ENCODE measurements at places on chromosomes 4 and X. TPM values are rescaled to one million over a fixed set of nuclear protein-coding genes. Genes with fewer than 3 reads are reported as not detected.

DNA sequence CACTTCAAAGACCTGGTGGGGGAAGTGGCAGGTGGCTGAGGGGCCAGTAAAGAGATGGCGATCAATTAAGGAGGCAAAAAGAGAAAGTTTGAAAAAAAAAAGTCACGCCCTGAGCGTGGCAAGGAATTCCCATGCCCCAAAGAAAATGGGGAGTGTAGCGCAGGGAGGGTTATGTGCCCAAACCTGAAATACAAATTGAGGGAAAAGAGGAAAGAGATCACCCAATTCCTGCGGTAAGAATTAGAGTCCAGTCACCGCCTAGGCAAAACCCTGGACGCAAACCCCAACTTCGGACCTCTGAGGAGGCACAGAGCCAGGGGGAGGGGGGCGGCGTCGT lies 595 bp downstream of the ENOX2 start:
- no peak for DNase-seq

DNA sequence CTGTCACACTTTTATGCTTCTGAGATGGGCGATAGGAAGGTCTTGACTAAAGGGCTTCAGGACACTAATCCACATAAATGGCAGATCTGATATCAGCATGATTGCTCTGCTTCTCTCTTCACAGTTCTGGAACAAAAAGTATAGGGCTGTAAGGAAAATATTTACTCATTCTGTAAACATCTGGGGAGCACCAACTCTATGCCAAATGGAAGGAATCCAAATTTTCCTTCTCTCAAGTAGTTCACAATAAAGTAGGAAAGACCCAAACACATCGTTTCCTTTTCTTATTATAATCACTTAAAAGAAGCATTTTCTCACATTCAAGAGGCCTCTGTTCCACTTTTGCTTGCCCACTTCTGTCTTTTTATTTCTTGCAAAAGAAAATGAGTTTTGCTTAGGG lies 45.9 kb upstream of the F9 start:
- no peak for DNase-seq

GRCh38 chrX:103797691-103798090 lies 21.1 kb downstream of the PLP1 start:
- DNase-seq, result no peak

DNA sequence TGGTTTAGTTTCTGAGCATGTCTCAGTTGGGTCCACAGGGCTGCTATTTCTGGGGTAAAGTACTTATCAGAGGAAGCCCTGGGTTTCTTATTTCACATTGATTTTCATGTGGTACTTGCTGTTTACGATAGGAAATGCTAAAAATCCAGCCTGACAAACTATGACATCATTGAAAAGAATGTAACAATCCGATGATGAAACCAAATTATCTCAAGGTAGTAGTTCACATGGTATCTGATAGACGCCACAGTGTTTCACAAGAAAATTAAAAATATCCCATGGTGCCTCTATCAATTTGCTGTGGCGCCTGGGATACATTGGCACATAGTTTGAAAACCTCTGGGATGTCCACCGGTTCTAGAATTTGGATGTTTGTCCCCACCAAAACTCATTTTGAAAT lies 418.9 kb upstream of the RPS6KA3 start:
- no peak for DNase-seq

DNA sequence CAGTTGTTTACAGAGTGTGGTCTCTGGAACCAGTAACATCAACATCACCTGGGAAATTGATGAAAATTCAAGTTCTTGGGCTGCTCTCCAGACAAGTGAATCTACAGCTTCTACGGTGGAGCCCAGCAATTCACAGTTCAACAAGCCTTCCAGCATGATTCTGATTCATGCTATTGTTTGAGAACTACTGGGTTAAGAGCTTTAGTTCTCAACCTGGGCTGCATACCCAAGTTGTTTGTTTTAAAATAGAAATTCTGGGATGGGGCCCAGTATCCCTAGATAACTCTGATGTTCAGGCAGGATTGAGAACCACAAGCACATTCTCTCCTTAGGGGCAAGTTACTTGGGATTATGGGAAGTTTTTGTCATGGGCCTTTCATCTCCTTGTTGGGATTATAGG lies 37.9 kb upstream of the PGK1 start:
- DNase-seq, result no peak

DNA sequence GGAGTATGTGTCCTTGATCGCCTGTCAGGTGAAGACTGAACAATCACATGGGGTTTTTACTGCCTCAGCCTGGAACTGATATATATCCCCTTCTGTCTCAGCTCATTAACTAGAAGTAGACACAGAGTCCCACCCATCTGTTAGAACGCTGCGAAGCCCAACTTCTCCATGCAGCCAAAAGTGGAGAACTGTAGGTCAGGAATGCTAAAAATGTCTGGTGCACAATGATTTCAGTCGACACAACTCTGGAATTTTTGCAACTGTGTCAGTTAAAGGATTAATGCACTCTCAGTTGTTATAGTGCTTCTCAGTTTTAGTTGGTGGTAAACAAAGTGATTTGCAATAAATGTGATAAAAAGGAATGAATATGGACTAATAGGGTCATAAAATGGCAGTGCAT lies 287.2 kb downstream of the INPP4B start:
- no peak for DNase-seq

Gene SMIM10L2A
- total RNA-seq, result 0.21 TPM

DNA sequence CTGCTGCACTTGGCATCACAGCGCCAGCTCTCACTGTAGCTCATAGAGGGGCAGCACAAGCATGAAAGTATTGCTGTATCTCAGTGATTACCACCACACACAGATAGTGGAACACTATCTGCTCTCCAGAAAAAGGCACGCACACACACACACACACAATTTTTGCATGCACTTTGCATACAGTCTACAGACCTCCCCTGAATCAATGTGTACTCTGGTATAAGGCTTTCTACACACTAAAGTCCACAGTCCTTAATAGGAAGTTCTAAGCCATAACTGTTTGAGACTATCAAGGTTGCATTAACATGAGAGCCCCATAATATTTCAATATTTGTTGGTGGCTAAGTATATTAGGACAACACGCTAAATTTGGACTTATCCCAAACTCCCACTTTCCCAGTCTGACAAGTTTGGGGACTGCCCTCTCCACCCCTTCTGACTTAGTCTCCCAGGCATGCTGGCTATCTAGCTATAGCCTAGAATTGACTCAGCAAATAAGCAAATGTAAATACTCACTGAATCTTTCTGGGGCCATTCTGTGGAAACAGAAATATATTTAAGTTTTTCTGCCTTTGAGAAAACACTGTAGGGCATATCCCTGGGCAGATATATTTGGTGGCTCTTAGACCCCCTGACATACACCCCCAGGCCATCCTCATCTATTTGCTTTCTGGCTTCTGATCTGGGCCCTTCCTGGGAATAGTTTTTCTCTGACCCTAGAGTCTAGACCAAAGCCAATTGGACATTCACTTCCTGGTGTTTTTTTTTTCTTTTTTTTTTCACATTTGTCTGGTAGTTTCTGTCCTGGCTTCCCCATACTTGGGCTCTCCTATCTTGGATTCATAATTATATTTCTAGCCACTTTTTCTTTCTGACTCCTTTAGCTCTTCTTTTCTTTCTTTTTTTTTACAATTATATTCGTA lies 36.4 kb upstream of the CT47C1 start:
- no peak for DNase-seq

DNA sequence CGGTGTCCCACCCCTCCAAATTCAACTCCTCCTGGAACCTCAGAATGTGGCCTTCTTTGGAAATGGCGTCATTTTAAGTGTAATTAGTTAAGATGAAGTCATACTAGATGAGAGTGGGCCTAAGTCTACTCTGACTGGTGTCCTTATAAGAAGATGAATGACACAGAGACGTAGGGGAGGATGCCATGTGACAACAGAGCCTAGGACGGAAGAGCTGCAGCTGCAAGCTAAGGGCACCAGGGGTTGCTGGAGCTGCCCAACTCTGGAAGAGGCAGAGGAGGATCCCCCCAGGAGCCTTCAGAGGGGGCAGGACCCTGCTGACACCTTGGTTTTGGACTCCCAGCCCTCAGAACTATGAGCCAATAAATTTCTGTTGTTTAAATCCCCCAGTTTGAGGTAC lies 115.1 kb downstream of the STK32B start:
- peak; percentile 30 for DNase-seq

- DNase-seq, result no peak
Observed at GRCh38 chr4:92172203-92172602, 131.6 kb upstream of the GRID2 start.

DNA sequence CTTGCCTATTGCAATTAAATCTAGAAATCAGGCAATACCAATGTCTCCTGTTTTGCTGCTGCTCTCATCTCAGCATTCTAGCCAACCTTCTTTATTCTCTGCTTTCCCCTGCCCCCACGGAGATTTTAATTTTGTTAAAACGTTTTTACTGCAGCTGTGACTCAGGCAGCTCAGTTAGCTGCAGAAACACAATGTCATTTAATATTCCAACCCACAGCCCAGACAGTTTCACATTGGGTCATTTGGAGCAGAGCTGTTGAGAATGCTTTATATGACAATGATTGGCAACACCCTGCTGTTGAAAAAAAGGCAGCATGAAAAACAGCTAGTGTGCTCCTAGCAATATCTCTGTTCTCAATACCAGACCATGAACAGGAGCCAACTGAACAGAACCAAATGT lies 12.6 kb upstream of the SLC10A4 start:
- no peak for DNase-seq

DNA sequence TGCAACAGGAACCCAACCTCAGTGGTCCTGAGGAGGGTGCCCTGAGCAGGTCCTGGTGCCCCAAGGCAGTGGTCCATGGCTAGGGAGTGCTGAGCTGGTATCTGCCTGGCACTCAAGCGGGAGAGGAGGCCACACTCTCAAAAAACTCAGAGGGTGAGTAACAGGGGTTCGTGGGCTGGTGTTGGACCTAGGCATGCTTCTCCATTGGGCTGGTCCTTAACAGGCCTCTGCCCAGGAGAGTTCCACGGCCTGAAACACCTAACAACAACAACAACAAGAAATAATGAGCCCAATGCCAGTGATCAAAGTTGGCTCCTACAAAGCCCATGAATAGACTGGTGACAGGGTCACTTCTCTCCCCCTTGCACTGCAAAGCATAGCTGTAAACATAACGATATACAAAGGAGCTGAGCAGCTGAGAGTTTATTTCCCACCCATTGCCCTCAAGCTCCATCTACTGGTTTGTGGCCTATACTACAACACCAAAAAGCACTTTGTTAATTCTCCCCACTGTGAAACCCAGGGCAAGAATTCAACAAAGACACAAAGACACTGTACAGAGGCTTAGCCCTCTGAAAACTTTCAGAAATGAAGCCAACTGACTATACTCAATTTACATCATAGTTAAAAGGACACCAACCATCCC lies 736.1 kb upstream of the ADGRL3 start:
- no peak for DNase-seq

DNA sequence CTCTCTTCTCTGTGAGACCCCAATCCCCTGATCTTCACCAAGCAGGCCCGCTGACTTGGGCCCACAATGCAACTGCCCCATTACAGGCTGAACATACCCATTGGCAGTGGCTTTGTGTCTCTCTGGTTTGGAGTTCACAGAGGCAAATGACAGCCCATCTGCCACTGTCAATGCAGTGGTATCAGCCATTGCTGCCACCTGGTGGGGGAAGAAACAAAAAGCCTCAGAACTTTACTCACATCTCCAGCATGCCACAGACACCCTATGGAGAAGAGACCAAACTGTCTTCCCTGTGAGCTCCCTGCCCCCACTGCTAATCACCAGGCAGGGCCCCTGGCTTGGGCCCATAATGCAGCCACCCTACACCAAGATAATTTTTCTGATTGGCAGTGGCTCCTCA lies 729.3 kb upstream of the ACTRT1 start:
- no peak for DNase-seq

DNA sequence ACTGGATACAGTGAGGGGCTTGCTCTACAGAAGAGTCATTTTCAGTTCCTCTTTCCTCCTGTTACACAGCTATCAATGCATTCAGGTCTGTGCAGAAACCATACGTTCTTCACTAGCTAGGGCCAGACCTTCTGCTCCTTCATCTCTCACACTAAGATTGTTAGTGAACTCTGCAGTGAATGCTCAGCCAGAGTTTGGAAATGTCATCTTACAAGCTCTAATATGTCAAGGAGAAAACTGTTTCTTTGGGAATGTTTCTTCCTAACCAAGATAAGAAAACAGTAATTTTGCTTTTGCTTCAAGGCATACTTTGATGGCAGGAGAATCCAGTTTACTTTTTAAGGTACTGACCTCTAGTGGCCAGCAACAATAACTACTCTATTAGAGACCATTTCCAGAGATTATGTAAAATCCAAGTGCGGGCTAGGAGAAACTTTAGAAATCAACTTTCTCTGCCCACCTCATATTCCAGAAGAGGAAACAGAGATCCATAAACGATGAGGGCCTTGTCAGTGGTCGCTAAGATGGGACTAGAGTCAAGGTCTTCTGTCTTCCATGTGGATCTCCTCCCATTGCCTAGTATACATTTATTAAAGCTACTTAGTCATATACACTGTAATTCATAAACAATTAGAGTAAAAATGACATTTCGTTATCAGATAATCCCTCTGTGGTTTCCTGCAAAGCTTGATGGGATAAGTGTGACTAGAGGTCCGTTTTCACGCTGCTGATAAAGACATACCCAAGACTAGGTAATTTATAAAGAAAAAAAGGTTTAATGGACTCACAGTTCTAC lies 12.1 kb upstream of the CC2D2A start:
- DNase-seq, result no peak

Gene TSPAN7
- total RNA-seq, result 0.40 TPM

Gene SLC39A8
- 1.5 TPM for total RNA-seq

GRCh38 chr4:110032603-110033002 lies 119.9 kb downstream of the EGF start:
- DNase-seq, result no peak

DNA sequence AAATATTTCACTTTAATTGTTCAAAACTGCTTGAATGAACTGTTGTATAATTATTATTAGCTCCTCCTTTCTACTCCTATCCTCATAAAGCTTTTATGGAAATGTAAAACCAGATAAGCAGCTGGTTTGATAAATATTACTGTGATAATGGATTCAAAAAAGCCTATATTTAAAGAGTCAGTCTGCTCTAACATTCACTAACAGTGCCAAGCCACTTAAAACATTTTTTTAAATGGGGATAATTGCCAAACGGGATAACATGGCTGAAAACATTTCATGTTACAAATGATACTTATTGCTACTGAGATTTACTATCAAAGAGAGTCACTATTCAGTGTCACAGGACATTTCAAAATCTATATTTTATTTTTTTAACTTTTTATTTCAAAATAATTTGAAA lies 17.4 kb downstream of the ARHGAP24 start:
- no peak for DNase-seq

GRCh38 chr4:121353213-121353612 lies 27.6 kb downstream of the QRFPR start:
- no peak for DNase-seq
